ENCODE measurements at places on chromosomes 7 and 10.

GRCh38 chr7:34337163-34337562 lies 320.9 kb upstream of the NPSR1 start:
- no peak for DNase-seq

DNA sequence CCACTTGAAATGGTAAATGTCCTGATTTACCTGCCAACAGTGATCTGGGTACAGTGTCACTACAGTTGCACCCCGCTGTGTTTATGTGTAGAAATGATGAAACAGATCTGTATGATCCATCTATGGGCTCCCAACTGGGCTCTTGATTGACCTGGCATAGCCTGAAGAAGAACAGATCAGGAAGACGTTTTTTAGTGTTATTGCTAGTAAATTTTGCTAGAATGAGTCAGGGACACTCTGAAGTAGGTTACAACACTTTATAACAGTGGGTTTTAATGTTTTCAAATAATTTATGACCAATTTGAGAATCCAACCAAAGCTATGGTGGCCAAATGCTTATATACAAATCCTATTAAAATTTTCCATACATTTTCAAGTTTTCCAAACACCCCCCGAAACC lies 110.3 kb downstream of the DKK1 start:
- no peak for DNase-seq

- DNase-seq: no peak
Measured at GRCh38 chr10:74084955-74085354, 65.7 kb downstream of the AP3M1 start.

GRCh38 chr7:22586101-22586785 lies 86.3 kb upstream of the STEAP1B start:
- DNase-seq: no peak

- DNase-seq: no peak
Measured at GRCh38 chr10:89037096-89037495, 46.5 kb downstream of the FAS start.

DNA sequence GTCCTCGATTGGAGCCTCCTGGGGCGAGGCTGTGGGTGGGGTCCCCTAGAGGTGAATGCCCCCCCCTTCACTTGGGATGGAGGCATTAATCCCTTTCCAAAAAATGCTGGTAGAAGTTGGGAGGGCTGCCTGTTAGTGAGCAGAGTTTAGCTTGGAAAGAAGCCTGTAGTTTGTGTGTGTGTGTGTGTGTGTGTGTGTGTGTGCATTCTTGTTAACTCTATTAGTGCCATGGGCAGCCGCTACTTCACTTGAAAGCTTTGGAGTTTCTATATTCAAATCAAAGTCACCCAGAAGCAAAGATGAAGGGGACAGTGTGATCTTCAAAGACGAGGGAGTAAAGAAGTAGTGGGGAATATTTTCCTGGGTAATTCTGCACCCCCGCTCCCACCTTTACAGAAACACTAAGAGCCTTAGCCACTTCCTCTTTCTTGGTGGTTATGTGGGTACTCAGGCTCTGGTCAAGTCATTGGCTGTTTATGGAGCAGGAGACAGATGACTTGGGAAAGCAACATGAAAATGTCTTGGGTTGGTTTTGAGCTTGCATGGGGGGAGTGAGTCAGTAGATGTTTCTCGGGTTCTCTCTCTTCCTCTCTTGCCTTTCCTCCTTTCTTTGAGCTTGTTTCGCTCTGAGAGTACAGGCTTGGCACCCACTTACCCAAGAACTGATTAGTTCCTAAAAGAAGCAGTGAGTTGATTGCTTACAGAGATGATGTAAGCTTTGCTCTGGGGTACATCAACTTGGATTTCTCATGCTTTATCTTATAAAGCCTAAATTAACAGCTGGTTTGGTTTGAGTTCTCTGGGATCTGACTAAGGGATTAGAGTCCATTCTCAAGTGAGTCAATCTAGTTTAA lies 35.9 kb downstream of the TCF7L2 start:
- no peak for DNase-seq

All from occipital lobe (tissue), 3 donors.